ENCODE measurements at places on chromosomes 3 and 15.

GRCh38 chr3:4820296-4821121, 158.7 kb upstream of the BHLHE40 start:
- DNase-seq = peak; percentile 23

GRCh38 chr3:70256566-70256965, 55.9 kb downstream of the MDFIC2 start:
- DNase-seq = no peak

- DNase-seq = no peak
Observed at GRCh38 chr15:47997195-47998080, 123.4 kb upstream of the SLC24A5 start.

GRCh38 chr15:58748040-58748851, 1.3 kb downstream of the ADAM10 start:
- DNase-seq = peak; percentile 33

- no peak for DNase-seq
Observed at GRCh38 chr3:99751649-99752048, 66.0 kb upstream of the CMSS1 start.

DNA sequence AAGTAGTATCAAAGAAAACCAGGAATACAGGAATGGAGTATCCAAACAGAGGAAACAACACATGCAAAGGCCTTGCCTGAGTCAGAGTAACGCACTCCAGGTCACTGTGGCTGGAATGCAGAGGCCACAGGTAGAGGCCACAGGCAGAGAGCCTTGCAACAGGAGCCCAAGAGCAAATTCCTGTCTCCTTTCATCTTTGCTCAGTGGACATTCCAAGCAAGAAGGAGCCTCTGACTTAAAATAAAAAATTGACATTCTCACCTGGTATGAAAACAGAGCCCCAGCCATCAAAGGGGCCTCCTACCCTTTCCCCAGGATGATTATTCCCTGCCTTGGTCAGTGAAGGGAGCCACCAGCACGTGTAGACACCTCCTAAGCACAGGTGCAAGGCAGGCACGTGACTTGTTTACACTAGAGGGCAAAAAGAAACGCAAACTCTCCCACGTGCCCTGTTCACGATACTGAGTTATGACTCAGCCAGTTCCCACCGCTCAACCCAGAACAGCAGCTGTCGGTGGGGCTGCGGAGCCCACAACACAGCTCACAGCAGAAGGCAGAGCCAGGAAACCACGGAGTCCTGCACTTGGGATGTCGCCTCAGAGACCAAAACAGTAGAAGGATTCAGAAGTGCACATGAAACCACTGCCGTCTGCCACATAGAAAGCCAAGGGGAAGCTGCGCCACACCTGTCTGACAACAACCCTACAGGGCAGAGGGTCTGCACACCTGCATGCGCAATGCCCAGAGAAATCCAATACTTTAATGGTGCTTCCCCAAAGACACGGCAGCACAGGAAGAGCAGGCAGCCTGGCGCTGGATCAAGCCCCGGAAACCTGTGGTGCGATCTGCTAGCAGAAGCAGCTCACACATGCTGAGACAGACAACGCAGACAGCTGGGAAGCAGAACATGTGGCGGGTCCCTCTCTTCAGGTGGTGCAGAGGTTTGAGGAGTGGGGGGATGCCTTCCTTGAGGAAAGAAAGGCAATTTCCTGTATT, 52.1 kb downstream of the ITGB5 start:
- DNase-seq = peak; percentile 40

- no peak for DNase-seq
Observed at GRCh38 chr3:102180280-102180931, 254.4 kb upstream of the ZPLD1 start.

GRCh38 chr15:72983801-72984545, 68.3 kb upstream of the NEO1 start:
- DNase-seq = no peak

GRCh38 chr3:171797873-171798272, 12.4 kb downstream of the PLD1 start:
- no peak for DNase-seq

GRCh38 chr3:149247008-149247710, 25.5 kb upstream of the CP start:
- no peak for DNase-seq

GRCh38 chr3:69961706-69962439, 37.7 kb upstream of the SAMMSON start:
- no peak for DNase-seq

DNA sequence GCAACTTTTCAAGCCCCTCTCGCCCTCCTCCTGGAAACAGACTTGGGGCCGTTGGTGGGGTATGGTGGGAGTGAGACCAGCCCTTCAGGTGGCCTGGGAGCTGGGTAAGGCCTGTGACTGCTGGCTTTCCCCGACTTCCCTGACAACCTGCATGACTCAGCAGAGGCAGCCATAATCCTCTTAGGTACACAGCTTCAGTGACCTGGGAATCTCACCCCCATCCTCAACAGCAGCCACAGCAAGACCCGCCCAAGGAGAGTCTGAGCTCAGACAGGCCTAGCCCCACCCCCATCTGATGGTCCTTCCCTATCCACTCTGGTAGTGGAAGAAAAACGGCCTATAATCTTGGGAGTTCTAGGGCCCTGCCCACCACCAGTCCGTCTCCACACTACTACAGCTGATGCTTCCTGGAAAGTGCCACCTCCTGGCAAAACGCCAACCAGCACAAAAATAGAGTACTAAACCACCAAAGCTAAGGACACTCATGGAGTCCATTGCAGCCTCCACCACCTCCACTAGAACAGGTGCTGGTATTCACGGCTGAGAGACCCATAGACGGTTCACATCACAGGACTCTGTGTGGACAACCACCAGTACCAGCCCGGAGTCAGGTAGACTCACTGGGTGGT, 13.1 kb upstream of the SLC27A2 start:
- no peak for DNase-seq

GRCh38 chr3:67349551-67350174, 304.7 kb downstream of the SUCLG2 start:
- DNase-seq = peak; percentile 26

DNA sequence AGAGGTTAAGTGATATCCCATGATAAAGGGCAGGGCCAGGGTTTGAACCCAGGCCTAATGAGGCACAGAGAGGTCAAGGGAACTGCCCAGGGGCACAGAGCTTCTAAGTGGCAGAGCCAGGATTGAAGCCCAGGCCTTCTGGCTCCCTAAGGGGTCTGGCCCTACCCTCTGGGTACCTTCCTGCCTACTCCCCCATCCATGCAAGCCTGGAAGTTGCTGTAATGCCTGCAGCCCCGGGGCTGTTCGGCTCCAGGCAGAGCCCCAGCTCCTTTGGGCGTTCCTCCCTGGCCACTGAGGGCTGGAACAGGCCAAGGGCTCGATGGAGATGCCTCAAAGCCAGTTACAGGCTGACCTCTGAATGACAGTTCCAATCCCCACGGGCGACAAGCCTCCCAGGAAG, 4.5 kb downstream of the GRIP2 start:
- no peak for DNase-seq

GRCh38 chr15:57298204-57298603, 78.1 kb upstream of the CGNL1 start:
- DNase-seq = no peak

DNA sequence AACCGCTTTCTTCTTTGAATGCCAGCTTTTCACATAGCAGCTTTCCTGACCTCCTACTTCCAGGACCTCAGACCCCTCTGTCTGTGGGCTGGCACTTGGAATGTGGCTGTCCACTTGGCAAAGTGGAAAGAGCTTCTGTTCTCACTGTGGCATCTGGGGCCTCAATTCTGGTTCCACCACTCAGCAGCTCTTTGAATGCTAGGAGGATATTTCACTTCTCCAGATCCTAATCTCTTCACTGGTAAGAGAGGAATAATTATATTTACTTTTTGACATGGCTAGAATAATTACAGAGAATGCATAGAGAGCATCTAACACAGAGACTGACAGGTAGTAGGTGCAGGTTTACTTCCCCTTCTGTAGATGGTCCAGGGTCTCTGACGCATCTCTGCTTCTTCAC, 405.9 kb downstream of the LPP start:
- no peak for DNase-seq

DNA sequence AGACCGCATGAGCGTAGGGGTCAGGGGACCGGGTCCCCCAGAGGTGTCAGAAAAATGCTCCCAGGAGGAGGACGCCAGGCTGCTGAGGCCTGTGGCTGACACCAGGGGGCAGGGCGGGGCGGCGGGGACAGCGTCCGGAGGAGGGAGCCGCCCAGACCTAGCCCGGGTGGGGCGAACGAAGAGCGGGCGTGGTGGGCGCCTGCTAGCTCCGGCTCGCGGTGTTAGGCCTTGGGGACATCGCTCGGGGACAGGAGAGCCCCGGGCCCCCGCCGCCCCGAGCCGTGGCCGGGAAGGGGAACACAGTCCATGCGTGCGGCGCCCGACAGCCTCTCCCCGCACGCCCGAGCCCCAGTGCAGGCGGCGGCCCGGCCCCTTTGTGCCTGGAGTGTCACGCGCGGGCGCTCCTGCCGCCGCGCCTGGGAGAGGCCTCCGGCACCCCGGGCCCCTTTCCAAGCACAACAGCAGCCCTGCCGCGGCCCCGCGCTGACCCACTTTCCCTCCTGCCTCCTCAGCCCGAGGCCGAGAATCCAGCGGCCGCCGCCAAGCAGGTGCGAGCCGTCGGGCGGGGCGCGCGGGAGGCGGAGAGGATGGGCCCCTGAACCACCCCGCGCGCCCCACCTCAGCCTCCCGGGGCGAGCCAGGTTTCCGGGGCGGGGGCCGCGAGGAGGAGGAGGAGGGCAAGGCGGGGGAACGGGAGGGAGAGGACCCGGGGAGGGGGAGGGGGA, 111.0 kb upstream of the KLF13 start:
- peak; percentile 89 for DNase-seq

- no peak for DNase-seq
Observed at GRCh38 chr3:15820911-15821310, 23.1 kb upstream of the ANKRD28 start.

GRCh38 chr15:89991312-89991711, 9.8 kb upstream of the ZNF710 start:
- no peak for DNase-seq

DNA sequence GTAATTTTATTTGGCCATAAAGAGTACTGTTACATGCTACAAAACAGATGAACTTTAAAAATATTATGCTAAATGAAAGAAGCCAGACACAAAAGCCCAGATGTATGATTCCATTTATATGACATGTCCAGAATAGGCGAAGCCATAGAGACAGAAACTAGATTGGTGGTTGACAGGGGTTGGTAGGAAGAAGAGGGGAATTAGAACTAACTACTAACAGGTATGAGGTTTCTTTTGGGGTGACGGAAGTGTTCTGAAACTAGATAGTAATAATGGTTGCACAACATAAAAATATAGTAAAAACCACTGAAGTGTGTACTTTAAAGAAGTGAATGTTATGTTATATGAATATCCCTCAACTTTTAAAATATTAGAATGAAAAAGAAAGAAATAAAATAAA, 66.1 kb downstream of the GBE1 start:
- no peak for DNase-seq

DNA sequence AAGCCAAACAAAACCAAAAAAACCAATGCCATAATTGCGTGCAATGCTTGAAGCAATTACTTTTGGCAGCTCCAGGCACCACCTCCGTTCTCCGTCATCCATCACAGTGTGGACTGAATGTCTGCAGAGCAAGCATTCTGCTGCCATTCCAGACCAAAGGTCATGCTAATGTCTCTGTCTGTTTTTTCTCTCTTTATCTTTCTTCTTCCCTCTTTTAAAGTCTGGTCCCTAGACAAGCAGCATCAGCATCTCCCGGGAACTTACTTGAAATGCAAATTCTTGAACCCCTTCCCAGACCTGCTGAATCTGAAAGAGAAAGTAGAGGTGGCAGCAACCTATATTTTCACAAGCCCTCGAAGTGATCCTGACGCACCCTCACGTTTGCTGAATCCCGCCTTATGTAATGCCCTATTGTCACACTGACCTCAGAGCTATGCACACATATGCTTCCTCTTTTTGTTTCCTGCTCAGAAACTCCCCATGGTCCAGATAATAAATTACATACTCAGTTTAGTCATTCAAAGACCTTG, 297.3 kb upstream of the PROK2 start:
- no peak for DNase-seq

DNA sequence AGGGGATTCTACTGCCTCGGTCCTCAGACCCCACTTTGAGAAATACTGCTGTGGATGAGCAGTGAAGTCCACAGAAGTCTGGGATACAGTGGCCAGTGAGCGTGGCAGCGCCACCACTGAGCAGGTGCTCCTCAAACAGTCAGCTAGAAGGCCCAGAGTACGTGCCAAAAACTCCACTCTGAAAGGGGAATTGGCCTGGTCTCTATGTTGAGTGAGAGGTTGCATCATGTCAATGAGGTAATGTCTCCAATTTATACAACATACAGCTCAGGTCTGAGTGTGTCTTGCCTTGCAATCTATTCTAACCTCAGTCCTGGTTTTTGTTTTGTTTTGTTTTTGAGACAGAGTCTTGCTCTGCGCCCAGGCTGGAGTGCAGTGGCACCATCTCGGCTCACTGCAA, 53.3 kb upstream of the ETV5 start:
- no peak for DNase-seq

- DNase-seq = no peak
Observed at GRCh38 chr3:88005066-88005465, 53.7 kb downstream of the CGGBP1 start.

- DNase-seq = no peak
Observed at GRCh38 chr3:148464246-148464645, 233.5 kb upstream of the AGTR1 start.

DNA sequence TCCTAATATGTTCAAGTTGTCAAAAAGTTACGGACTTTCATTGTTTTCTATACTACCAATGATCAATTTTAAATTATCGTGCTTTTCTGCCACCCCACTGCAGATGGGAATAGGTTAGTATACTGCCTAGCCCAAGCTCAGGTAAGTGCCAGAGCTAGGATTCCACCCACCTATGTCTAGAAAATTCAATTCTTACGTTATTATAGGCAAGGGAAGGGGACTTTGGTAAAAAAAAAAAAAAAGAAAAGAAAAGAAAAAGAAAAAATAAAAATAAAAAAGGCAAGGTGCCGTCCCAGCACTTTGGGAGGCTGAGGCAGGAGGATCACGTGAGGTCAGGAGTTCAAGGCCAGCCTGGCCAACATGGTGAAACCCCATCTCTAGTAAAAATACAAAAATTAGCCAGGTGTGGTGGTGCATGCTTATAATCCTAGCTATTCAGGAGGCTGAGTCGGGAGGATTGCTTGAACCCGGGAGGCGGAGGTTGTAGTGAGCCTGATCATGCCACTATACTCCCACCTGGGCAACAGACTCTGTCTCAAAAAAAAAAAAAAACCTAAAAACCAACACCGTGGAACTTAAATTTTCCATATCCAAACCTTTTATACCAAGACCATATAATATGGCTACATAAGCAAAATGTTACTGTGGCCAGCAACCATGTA, 1.3 kb downstream of the RPL22L1 start:
- DNase-seq = no peak

DNA sequence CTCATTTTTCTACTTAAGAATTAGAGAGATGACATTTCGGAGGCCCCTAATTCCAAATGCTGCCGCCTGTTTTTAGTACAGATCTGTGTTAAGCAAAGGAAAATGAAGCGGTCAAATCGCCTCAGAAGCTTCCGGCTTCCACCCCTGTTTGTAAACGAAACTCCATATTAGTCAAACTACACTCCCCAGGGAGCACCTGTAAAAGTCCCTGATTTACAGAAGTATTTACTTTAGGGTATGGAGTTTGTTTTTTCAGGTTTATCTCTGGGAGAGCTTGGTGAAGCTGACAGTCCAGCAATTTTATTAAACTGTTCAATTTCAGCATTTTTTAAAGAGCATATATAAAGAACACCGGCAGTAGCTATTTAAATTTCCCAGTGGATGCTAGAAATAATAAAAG, 319.8 kb downstream of the FHIT start:
- DNase-seq = no peak

- no peak for DNase-seq
Observed at GRCh38 chr3:42662813-42663535, 9.5 kb downstream of the ZBTB47 start.

- no peak for DNase-seq
Observed at GRCh38 chr15:81161160-81161673, 27.1 kb downstream of the CFAP161 start.

Data from stimulated activated CD4-positive, alpha-beta T cell treated with anti-CD3 and anti-CD28 coated beads, Interleukin-4, amount 100 ng/mL, for 1 hour (primary cell).